ENCODE measurements at places on chromosomes 2 and 18.

- no peak for DNase-seq
Measured at GRCh38 chr2:1796232-1796930, 52.1 kb upstream of the PXDN start.

GRCh38 chr2:66428986-66429612 is 5.8 kb upstream of the MEIS1 start:
- no peak for DNase-seq

GRCh38 chr18:12295389-12296086 is 12.5 kb upstream of the TUBB6 start:
- DNase-seq = no peak

DNA sequence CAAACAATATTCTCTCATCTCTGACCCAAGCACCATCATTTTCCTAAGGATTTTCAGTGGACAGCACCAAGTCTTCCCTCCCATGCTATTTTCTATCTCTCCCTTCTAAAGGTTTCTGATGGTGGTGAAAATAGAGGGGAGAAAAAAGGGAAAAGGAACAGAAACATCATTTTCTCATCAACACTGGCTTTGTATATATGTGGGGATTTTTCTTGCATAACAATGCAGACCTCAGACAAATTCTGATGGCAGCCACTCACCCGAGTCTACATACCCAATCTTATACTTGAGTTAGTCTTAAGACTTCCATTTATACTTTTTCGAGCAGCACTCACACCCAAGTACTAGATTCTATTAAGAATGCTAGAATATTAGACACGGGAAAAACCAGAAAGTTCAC is 95.8 kb downstream of the TMEM163 start:
- DNase-seq = no peak

DNA sequence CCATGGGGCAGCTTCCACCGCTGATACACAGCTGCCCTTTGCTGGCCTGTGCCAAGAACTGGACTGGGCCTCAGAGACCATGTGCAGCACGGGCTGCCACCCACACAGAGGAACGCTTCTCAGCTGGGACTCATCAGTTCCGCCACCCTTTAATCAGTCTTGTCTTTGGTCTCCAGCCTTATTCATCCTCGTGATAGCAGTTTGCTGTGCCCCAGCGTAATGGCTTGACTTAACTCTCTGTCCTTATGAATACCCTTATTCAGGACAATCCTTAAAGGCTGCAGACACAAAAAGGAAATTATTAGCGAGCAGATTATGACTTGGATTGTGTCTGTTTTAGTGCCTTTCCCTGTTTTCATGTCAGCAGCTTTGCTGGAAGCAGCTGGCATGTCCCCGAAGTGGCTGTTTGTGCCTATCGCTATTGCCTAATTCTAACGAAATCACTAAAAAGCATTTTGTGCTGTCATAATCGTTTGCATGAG is 108.9 kb upstream of the DAPL1 start:
- no peak for DNase-seq

DNA sequence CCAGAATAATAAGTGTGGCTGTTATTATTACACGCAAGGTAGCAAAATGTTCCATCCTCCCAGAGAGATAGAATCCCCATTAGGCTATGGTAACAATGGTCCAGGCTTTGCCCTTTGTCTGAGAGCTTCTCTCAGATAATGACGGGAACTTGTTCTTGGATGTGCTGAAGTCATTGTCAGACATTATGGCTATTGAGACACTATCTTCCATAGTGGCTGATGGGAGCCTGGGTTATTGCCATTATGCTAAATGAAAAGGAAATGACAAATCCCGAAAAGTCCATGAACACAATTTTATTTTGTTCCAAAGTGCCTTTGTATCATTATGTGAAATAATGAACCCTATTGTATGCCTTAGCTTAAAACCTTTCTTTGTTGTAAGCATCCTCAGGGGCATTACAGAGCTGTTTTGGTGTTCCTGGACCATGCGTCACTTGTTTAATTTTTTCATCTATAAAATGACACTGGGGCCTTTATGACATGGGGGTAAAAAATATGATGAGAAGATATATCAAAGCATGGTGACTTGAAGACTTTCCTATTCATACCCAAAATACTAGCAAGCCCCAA is 218.5 kb downstream of the KCNS3 start:
- no peak for DNase-seq

DNA sequence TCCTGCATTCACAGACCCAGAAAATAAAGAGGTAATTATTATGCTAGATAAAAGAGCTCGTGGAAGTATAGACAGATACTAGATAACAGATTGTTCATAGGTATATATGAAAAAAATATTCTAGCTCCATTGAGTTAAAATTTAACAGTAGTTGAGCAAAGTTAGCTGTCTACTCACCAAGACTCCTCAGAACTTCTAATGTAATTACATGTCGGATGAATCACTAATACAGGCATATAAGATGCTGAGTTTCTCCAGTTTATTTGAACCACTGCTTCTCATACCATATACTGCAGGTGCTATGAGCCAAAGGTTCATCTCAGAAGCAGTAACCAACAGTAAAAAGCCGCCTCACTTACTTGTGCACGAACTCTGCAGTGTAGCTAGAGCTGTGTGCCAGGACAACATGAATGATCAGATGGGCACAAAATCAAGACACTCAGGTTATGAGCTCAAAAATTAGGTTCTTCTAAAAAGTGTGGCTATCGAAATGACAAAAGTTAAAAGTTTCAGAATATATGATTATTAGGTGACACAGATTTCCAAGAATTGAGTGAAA is 373.4 kb downstream of the NCKAP5 start:
- DNase-seq = no peak

GRCh38 chr2:145777914-145778313 is 1258.0 kb upstream of the ZEB2 start:
- DNase-seq = no peak

DNA sequence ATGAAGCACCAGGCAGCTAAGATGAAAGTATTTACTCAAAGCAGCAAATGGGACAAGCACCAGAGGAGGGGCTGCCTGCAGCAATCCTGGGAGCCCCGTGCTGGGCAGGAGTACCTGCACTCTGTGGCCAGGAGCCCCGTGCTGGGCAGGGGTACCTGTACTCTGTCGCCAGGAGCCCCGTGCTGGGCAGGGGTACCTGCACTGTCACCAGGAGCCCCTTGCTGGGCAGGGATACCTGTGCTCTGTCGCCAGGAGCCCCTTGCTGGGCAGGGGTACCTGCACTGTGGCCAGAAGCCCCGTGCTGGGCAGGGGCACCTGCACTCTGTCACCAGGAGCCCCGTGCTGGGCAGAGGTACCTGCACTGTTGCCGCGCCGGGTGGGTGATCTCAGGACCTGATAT is 158.6 kb downstream of the MYT1L start:
- DNase-seq = no peak

- no peak for DNase-seq
Measured at GRCh38 chr2:127193164-127193966, 26.7 kb downstream of the CYP27C1 start.

GRCh38 chr18:80188643-80189530 is 58.4 kb downstream of the PARD6G start:
- no peak for DNase-seq

GRCh38 chr18:49869354-49869753 is 56.0 kb upstream of the ACAA2 start:
- DNase-seq = no peak

DNA sequence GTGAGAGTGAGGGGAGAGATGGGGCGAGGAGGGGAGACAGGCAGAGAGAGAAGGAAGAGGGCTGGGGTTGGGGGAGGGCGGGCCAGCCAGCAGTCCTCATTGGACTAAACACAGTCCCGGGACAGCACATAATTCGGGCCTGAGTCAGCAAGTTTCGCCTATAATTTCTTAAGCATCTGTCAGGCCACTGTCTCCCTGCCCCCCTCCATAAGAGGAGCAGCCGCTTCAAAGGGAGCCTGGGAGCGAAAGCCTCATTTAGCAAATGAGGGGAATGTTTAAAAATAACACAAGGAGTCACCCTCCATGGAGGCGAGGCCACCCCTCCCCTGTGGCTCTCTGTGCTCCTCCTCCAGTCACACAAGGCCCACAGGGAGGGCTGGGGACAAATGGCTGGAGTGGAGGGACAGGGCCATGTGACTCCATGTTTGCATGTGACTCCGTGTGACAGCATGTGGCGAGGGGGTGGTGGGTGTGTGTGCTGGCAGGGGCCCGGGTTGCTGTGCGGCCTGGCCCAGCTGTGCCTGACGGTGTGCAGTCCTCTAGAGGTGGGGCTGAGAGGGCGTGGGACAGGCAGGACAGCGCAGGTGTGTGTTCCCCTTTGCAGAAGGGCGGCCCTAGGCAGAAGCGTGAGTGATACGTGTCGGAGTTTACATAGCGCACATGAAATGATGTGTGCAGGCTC is 162.4 kb downstream of the CELF4 start:
- DNase-seq = no peak

- no peak for DNase-seq
Measured at GRCh38 chr18:58992301-58993231, 127.9 kb downstream of the ZNF532 start.

- no peak for DNase-seq
Measured at GRCh38 chr2:236086971-236087465, 81.2 kb downstream of the GBX2 start.

DNA sequence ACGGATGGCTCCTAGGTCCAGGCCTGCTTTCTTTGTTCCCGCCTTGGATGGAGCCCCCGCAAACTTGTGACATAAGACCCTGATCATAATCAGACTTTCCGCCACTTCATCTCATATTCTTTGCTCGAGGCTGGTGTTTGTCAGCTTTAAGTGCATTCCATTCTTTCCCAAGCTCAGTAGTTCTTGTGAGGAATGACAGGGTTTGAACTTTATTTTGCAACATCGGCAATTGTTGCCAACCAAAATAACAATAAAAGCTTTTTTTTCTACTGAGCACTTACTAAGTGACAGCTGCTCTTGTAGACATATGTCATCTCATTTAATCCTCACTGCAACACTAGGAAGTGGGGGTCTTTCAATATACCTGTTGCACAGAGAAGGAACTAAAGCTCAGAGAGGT is 178.8 kb upstream of the ST6GAL2 start:
- no peak for DNase-seq

DNA sequence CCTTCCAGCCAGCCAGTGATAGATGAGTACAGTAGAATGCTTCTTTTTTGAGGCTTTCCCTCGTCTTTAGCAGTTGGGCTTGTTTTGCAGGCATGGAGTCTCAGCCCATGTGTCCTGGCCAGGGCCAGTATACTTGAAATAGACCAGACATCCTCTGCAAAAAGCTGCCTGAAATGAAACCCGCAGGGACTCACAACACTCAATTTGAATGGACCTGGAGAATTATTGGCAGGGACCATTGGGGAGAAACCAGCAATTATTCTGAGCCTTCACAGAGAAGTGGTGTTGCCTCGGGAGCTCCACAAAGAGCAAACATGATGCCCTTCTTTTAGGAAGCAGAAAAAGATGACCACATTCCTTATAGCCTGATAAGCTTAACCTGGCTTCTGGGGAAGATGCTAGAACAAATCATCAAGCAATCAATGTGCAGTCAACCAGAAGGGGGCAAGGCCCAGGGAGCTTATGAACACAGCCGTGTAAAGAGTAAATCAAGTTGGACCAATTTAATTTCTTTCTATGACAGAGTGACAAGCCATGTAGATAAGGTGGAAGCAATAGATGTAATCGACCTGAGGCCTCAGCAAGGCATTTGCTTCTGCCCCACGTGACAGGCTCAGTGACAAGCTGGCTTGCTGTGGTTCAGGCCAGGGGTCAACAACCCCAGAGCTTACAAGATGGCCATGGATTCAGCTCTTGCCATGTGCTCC is 42.1 kb downstream of the BOD1L2 start:
- no peak for DNase-seq

DNA sequence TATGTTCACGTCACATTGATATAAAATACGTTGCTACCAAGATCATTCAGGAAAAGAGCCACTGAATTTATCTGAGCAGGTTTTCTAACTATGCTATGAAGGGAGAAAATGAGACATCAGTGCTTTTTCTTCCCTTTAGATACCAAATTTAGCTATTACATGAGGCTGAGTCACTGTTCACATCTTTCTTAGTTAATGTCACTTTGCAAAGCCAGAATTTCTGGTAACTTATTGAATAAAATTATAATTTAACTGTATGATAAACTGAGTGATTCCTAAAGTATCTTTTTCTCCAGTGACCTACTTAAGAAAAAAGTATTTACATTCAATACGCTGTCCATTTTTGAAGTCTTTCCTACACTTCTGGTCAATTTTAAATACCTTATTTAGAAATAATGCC is 22.7 kb downstream of the C1D start:
- no peak for DNase-seq

DNA sequence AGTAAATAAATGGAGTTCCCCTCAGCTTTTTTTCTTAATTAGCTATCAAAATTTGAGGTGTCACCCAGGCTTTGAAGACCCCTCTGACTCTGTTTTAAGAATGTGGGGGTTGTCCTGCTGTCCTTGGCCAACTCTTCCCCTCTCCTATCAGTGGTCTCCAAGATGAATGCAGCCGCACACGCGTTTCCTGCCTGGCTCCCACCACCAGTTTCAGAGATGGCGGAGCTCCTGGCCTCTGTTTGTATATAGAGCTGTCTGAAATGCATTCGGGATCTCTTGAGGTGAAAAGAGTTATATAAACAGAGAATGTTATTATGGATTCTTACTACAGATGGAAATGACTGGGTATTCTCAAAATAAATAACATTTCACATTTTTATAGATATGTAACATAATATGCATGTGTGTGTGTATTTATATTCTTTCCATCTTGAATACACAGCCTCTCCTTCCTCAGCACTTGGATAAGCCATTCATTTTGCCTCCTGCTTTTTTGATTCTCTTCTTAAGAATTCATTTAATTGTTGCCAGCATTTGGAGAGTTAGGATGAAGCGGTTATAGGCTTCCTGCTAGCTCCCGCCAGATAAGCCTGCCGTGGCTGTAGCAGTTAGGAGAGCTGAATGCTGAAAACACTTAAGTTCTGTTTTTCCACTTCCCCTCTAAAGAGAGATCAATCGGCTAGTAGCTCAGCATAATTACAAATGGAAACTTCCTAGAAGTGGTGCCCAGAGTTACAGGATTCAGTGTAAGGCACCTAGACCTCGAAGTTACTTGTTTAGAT is 659.3 kb upstream of the FANCL start:
- no peak for DNase-seq

GRCh38 chr2:72713857-72714256 is 112.0 kb downstream of the EXOC6B start:
- no peak for DNase-seq

DNA sequence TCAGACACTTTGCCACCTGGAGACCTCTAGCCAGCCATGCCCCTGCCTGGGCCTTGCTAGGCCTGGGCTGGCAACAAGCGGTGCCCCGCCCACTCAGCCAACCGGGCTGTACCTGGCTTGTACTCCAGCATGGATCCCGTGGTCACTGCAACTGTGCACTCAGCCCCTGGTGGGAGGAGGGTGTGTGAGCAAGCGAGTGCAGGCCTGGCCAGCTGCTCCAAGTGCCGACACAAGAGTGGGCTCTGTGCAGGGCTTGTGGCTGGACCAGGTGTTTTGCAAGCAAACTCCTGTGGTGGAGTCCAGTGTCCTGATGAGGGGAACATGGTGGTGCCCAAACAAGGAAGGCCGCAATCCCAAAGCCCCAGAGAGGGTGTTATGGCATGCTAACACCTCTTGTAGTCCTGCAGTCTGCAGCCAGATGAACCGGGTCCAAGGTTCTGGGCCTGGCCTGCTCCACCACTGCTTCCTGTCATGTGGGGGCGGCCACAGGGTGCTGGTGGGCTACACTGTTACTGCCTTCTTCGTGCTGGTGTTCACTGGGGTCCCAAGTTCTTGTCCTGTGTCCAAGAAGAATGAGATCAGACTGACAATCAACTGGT is 60.1 kb upstream of the CD28 start:
- no peak for DNase-seq

- DNase-seq = no peak
Measured at GRCh38 chr2:59851836-59852475, 701.5 kb downstream of the BCL11A start.

- no peak for DNase-seq
Measured at GRCh38 chr2:148970385-148970784, 68.1 kb upstream of the LYPD6B start.

All from CD8-positive, alpha-beta memory T cell (primary cell).